ENCODE measurements at places on chromosomes 12 and 14. TPM values are rescaled to one million over a fixed set of nuclear protein-coding genes. Genes with fewer than 3 reads are reported as not detected.

DNA sequence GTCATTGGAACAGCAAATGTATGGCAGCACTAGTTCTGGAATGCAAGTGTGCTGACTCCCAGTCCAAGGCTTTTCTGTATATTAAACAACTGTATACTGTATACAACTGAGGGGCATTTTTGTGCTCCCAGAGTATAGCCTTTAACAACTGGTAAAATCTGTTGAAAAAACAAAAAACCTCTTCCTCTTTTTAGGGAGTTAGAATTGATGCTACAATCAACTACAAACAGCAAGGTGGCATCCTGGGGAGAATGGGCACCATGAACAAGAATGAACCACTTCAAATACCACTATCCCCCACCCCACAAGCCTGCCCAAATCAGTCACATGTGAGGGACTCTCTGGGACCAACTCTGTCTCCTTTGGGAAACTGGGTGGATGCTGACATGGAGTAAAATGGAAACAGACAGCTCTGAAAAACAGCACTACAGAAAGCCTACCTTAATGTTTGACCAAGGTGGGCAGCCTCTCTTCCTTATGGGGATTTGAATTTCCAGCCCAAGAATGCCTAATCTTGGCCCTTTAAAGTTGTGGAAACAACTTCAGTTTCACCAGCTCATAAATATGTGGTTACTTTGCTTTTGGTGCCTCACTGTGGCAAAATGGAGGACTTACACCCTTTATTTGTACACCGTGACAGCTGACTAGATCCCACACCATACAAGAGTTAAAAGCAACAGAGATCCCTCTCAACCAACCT is 7.5 kb downstream of the VTI1B start:
- H3K27me3 ChIP-seq = no peaks in the 10 kb centered on the region
- peak; percentile 46 for DNase-seq
- no peak overlapping the region for H3K4me3 ChIP-seq
- H3K36me3 ChIP-seq = peaks cover 6% of the 10 kb centered on the region

GRCh38 chr14:87805315-87805723 is 187.7 kb downstream of the GALC start:
- DNase-seq = peak; percentile 77
- H3K4me3 ChIP-seq = no peak overlapping the region
- H3K36me3 ChIP-seq = no peaks in the 10 kb centered on the region
- peaks cover 7% of the 10 kb centered on the region for H3K27me3 ChIP-seq
- H3K4me1 ChIP-seq = no peaks in the 10 kb centered on the region
- H3K27ac ChIP-seq = no peak overlapping the region

- H3K36me3 ChIP-seq = peaks cover 21% of the 10 kb centered on the region
- no peak overlapping the region for H3K27ac ChIP-seq
- H3K4me1 ChIP-seq = no peaks in the 10 kb centered on the region
- H3K27me3 ChIP-seq = no peaks in the 10 kb centered on the region
These were observed 99.3 kb upstream of the GPHB5 start for GRCh38 chr14:63418020-63418419.

GRCh38 chr14:96104469-96105057 is 65.4 kb downstream of the C14orf132 start:
- H3K27me3 ChIP-seq = no peaks in the 10 kb centered on the region
- no peak overlapping the region for H3K4me3 ChIP-seq
- H3K4me1 ChIP-seq = no peaks in the 10 kb centered on the region
- H3K36me3 ChIP-seq = no peaks in the 10 kb centered on the region

GRCh38 chr12:69368171-69368570 is 8.6 kb downstream of the YEATS4 start:
- DNase-seq = no peak
- H3K4me1 ChIP-seq = peaks cover 13% of the 10 kb centered on the region
- H3K27me3 ChIP-seq = no peaks in the 10 kb centered on the region
- H3K36me3 ChIP-seq = peaks cover 51% of the 10 kb centered on the region
- no peak overlapping the region for H3K27ac ChIP-seq
- no peak overlapping the region for H3K4me3 ChIP-seq

Gene CEBPE
- 0.19 TPM for total RNA-seq

- H3K4me1 ChIP-seq = no peaks in the 10 kb centered on the region
- no peak overlapping the region for H3K27ac ChIP-seq
- DNase-seq = peak; percentile 5
- no peaks in the 10 kb centered on the region for H3K27me3 ChIP-seq
- no peak overlapping the region for H3K4me3 ChIP-seq
- no peaks in the 10 kb centered on the region for H3K36me3 ChIP-seq
These were observed 26.1 kb downstream of the CEP170B start for GRCh38 chr14:104891121-104891551.

Gene CNTN1
- not detected for total RNA-seq

- peak overlapping the region; percentile 72 for H3K27ac ChIP-seq
- peak; percentile 28 for DNase-seq
- no peaks in the 10 kb centered on the region for H3K36me3 ChIP-seq
- H3K4me1 ChIP-seq = peaks cover 37% of the 10 kb centered on the region
- peak overlapping the region; percentile 22 for H3K4me3 ChIP-seq
These were observed 48.2 kb upstream of the ATP2B1 start for GRCh38 chr12:89756585-89757398.

- DNase-seq = peak; percentile 8
- H3K27ac ChIP-seq = no peak overlapping the region
- peaks cover 5% of the 10 kb centered on the region for H3K4me1 ChIP-seq
These were observed 436.3 kb downstream of the TMTC2 start for GRCh38 chr12:83123039-83123438.

DNA sequence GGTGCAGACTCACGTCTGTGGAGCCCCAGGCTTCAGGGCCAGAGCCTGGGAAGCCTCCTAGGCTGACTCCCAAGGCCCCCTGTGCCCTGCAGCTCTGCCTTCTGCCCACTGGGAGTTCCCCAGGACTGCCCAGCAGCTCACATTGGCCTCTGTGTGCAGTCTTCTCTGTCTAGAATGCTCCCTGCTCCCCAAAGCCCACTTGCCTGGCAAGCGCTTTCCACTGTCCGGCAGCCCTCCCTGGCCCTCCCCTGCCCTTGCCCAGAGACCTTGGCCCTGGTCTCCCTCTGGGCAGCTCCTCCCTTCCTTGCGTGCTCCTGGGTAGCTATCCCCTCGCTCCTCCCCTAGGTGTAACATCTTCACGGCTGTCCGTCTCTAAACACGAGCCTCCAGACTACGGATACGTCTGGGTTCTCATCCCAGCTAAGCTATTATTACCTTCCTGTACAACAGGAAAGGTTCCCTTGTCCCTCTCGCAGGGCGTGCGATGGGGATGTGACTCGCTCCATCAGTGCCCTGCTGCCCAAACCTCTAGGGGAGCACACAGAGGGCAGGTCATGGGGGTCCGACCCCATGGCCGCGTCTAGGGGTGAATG is 325.5 kb upstream of the RTL1 start:
- DNase-seq = no peak
- no peak overlapping the region for H3K27ac ChIP-seq
- no peaks in the 10 kb centered on the region for H3K27me3 ChIP-seq
- H3K4me3 ChIP-seq = no peak overlapping the region

DNA sequence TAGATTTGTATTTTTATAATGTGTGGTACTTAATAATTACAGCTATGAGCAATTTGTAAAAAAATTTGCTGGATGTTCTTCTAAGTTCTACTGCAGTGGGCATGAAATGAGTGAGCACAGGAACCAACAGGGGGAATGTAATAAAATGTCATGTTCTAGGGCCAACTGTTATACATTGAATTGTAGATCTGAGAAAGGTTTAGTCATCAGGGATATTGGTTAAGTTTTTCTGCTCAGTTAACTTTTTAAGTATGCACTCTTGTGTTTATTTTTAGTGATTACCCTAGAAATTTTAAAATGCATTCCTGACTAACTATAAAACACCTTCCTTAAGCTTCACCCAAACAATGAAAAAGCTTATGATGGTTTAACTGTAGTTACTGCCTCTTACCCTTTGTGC is 101.8 kb downstream of the CAND1 start:
- H3K4me3 ChIP-seq = no peak overlapping the region
- no peak overlapping the region for H3K27ac ChIP-seq
- no peaks in the 10 kb centered on the region for H3K4me1 ChIP-seq

GRCh38 chr12:2890001-2890387 is 697 bp upstream of the TULP3 start:
- peak overlapping the region; percentile 85 for H3K4me3 ChIP-seq
- no peak for DNase-seq
- peaks cover 22% of the 10 kb centered on the region for H3K36me3 ChIP-seq
- peaks cover 25% of the 10 kb centered on the region for H3K4me1 ChIP-seq

Gene LYZ
- total RNA-seq = not detected

DNA sequence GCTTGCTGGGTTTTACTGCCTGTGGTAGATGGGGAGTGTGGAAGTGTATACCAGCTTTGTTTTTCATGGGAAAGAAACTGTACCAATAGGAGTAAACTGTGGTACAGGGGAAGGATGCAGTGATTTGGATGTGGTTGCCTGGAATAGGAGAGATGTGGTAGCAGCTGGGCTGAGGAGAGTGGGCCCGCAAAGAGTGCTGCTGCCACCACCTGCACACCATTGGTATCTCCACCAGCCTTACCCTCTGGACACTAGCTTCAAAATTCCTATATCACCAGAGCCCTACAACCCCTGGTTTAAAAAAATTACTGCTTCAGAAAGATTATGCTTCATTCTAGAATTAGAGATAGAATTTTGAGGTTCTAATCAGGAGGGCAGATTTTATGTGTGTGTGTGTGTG is 53.6 kb downstream of the AKAP6 start:
- DNase-seq = peak; percentile 6
- no peak overlapping the region for H3K27ac ChIP-seq
- H3K36me3 ChIP-seq = no peaks in the 10 kb centered on the region
- H3K4me1 ChIP-seq = peaks cover 10% of the 10 kb centered on the region
- H3K27me3 ChIP-seq = peaks cover 6% of the 10 kb centered on the region

Gene KRT72
- 3.2 TPM for total RNA-seq

DNA sequence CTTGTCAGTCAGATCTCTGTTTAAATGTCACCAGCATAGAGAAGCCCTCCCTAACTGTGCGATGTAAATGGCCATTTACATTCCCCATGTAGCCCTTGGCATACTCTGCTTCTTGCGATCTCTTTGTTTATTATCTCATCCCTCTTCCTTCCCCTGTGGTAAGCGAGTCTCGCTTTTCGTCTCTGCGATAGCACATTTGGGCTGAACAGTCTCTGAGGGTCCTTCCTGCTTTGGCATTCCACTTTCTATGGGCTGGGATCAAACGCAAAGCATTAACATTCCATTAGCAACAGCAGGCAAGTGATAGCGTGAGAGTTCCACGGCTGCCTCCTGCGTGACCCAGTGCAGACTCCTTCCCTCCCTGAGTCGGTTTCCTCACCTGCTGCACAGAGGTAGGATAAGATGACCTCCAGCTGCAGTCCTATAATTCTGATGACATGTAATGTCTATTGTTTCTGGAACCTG is 61.4 kb upstream of the TUNAR start:
- no peak overlapping the region for H3K4me3 ChIP-seq
- H3K4me1 ChIP-seq = no peaks in the 10 kb centered on the region
- peaks cover 44% of the 10 kb centered on the region for H3K27me3 ChIP-seq

- H3K4me3 ChIP-seq = no peak overlapping the region
- H3K36me3 ChIP-seq = peaks cover 3% of the 10 kb centered on the region
- no peak for DNase-seq
These were observed 212.2 kb downstream of the ZFP36L1 start for GRCh38 chr14:68580671-68581070.

DNA sequence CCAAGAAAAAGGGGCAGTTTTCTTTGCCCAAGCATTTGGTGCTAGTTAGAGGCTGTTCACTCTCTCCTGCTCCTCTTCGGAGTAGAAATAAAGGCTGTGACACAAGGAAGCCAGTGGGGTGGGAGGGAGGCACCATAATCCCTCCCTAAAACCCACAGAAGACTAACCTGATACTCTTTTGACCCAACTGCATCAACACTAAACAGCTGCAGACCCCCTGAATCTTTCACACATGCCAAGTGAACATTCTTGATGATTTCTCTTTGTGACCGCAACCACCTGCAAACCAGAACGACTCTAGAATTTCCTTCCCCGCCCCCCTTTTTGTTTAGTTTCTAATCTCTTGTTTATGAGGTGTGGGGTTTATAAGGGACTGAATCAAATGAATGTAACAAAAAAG is 175.8 kb upstream of the BCL2L14 start:
- peak; percentile 22 for DNase-seq
- H3K4me1 ChIP-seq = peaks cover 20% of the 10 kb centered on the region
- no peak overlapping the region for H3K4me3 ChIP-seq
- H3K36me3 ChIP-seq = peaks cover 31% of the 10 kb centered on the region
- no peak overlapping the region for H3K27ac ChIP-seq

- H3K27ac ChIP-seq = no peak within 1 kb of the TSS
- no peaks in the 10 kb centered on the region for H3K27me3 ChIP-seq
- no peak for DNase-seq
- peaks cover 7% of the 10 kb centered on the region for H3K4me1 ChIP-seq
These were observed at the start of gene SERPINA10 for GRCh38 chr14:94292872-94293577. SERPINA10 (minus strand) TSS chr14:94293268; CDS start chr14:94290593, 2,675 bp downstream.

DNA sequence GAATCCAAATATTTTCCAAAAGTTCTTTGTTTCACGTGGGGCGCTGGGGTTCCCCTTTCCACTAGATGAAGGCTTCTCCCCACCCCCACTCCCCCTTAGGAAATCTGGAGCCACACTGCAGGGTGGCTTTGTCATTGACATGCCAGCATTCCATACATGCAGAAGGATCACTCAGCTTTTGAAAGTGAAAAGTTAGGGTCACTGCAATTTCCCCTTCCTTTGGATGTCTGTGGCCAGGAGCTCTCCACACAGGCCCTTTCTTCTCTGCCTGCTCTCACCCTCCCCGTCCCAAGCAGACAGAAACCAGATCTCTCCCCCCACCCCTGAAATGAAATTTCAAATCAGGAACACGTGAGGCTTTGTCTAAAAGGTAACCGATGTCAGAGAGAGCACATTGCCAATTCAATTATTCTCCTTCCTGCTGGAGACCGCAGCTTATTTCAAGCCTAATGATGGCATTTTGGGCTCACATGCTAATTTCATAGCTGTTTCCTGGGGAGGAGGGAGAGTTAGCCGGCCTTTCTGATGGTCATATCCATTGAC is 153.9 kb upstream of the RFLNA start:
- peaks cover 26% of the 10 kb centered on the region for H3K27me3 ChIP-seq
- H3K4me3 ChIP-seq = no peak overlapping the region
- H3K36me3 ChIP-seq = no peaks in the 10 kb centered on the region
- no peaks in the 10 kb centered on the region for H3K4me1 ChIP-seq
- no peak for DNase-seq

- no peak for DNase-seq
- peaks cover 8% of the 10 kb centered on the region for H3K27me3 ChIP-seq
- H3K27ac ChIP-seq = no peak overlapping the region
- peaks cover 4% of the 10 kb centered on the region for H3K4me1 ChIP-seq
- H3K36me3 ChIP-seq = no peaks in the 10 kb centered on the region
These were observed 25.9 kb downstream of the ISCA2 start for GRCh38 chr14:74519316-74520074.

GRCh38 chr14:67733616-67734015 is 31.9 kb downstream of the RDH12 start:
- H3K27me3 ChIP-seq = no peaks in the 10 kb centered on the region
- no peaks in the 10 kb centered on the region for H3K36me3 ChIP-seq
- DNase-seq = no peak
- H3K4me1 ChIP-seq = no peaks in the 10 kb centered on the region
- H3K27ac ChIP-seq = no peak overlapping the region

All from activated CD4-positive, alpha-beta T cell treated with anti-CD3 and anti-CD28 coated beads for 36 hours (primary cell).